Panc1 (cell line): ENCODE measurements at places on chromosomes 11 and 22. TPM values are rescaled to one million over a fixed set of nuclear protein-coding genes. Genes with fewer than 3 reads are reported as not detected.

Gene MS4A6A
- not detected for total RNA-seq

Gene TRIM48
- not detected for total RNA-seq

Gene STX3
- 34.8 TPM for total RNA-seq

Gene CRYBB2
- 0.39 TPM for total RNA-seq

Gene TMEM191C
- total RNA-seq = 2.9 TPM

Gene C11orf98
- total RNA-seq = 96.7 TPM

Gene HTR3B
- total RNA-seq = not detected

GRCh38 chr11:61294717-61295595, at the start of gene VWCE:
Gene VWCE, minus strand, starts transcription at chr11:61295316. Its CDS starts 279 bp downstream, at chr11:61295037.
- no peak for DNase-seq

DNA sequence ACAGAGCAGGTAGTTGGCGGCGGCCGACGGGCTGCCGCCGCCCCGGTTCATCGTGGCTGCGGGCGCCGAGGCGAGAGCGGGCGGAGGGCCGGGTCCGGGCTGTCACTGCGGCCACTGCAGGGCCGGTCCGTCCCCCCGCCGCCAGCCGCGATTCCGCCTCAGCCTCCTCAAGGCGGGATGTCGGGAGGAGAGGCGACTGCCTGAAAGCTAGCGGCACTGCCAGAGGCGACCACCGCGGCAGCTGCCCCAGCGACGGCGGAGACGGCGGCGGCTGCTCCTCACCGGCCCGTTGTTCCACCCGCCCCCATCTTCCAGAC, 234 bp downstream of the SESN3 start:
- no peak for DNase-seq

GRCh38 chr11:71433648-71434450, 14.3 kb downstream of the DHCR7 start:
- DNase-seq = no peak

DNA sequence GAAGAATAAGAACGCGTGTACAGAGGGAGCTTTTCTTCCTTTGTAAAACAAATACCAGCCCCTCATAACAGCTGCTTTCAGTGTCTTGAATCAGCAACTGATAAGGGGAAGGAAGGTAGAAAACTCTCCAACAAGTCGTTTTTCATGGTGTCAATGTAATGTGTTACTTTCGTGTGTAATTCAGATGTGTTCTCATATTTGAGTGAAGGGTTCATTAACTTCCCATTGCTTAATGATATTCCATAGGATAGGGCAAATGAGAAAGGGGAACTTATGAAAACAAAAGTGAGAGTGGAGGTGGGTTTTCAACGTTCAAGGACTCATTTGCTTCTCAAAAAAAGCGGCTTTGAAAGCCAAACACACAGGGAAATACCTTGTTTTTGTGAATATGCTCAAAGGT, 452.1 kb downstream of the NTM start:
- no peak for DNase-seq

GRCh38 chr11:2120359-2121100, 18.7 kb downstream of the IGF2 start:
- no peak for DNase-seq

- DNase-seq = no peak
Measured at GRCh38 chr11:16605389-16605893, 133.0 kb upstream of the C11orf58 start.

DNA sequence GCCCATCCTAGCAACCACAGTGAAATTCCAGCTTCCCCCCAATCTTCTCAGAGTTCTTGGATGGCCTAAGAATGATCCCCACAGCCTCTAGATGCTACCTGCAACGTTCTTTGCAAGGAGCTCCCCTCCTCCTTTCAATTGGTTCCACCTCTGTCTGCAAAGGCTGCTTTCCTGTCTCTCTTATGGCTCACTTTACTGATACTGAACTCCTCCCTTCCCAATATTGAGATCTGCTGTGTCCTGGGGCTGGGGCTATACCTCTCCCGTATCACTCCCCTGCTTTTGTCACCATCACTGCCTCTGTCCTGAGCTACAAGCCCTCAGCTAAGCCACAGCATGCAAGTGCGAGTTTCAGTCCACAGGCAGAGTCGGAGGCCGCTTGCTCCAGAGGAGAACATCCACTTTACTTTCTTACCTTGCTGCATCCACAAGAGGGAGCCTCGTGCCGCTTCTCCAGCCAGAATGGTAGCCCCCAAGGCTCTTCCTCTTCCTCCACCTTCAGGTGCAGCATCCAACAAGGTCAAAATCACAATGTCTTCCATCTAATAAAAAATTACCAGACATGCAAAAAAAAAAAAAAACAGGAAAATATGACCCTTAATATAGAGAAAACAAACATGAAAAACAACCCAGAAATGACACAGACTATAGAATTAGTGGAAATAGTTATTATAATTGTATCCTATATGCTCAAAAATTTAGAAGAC, 48.6 kb upstream of the TMEM45B start:
- DNase-seq = no peak

DNA sequence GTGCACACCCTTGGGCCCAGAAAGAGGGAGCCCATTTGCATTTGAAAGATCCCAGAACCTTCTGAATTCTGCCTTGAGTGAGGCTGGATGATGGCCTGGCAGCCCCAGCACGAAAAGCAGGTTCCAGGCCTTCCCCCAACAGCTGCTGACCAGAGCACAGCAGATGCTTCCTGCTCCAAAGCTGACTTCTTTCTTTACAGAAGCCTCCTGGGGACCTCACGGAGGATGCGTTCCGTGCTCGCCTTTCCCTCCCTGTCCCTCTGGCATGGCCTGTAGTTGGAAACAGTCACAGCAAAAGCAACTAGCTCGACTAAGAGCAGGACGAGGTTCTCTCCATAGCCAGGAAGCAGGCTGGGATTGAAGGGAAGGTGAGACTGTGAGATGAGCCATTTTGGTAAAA, 107.7 kb upstream of the B3GAT1 start:
- no peak for DNase-seq

DNA sequence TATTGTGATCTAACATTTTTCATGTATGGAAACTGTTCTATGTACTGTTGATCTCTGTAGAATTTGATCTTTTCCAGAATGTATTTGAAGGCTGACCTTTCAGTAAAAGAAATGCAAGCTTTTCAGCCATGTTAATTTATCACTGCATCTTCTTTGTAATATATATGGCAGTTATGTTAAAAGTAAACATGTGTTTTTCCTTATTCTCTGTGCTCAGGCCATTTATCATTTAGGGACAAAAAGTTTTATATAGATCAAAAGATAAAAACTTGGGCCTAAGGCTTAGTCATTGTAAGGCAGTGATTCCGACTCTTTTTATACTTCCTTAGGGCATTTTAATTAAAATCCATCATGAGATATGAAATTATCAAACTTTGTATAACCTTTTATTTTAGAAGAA, 48.7 kb downstream of the KDM2A start:
- DNase-seq = no peak

- DNase-seq = no peak
Measured at GRCh38 chr22:19680287-19680881, 33.9 kb upstream of the SEPTIN5 start.

DNA sequence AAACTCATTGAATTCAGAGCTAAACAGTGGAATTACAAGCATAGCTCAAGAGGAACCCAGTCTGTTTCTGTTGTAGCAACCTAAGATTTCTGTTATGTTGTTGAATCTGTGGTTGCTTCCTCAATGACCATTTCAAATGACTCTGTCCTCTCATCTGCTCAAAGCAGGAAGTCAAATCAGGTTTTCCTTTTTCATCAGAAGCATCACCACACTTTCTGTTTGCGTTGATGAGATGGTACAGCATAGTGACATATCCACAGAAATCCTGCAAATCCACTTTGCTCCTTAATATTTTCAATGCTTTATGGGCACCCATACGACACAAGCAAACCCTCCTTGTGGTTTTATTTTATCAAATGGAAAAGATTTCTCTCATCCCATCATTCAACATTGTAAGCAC, 12.6 kb upstream of the UCP2 start:
- no peak for DNase-seq

DNA sequence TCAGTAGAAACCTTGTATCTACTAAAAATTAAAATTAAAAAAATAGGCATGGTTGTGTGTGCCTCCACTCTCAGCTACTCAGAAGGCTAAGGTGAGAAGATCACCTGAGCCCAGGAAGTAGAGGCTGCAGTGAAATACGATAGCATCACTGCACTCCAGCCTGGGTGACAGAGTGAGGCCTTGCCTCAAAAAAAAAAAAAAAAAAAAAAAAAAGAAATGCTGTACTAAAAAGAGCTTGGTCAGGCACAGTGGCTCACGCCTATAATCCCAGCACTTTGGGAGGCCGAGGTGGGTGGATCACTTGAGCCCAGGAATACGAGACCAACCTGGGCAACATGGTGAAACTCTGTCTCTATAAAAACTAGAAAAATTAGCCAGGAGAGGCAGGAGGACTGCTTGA, 36.5 kb downstream of the SBF2 start:
- no peak for DNase-seq

DNA sequence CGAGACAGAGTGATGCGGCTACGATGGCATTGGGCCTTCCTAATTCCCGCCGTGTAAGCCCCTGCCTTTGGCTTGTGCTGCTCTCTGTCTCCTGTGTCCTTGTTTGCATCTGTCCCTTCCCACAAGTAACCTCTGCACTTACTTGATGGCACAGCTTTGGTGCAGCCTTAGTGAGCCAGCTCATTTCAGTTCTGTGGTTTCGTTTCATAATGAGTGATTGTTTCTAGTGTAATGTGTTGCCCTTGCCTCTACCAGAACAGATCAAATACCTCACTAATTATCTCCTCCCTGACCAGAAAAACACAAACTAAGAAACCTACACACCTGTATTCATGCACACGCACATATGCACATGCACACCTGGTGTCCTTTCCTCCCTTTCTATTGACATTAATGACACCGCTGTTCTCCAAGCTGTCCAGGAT, 58.8 kb downstream of the GRK3 start:
- no peak for DNase-seq

- DNase-seq = no peak
Measured at GRCh38 chr11:79959318-79959717, 518.5 kb upstream of the TENM4 start.

- no peak for DNase-seq
Measured at GRCh38 chr22:48397531-48398180, 1430.0 kb downstream of the BRD1 start.

- DNase-seq = no peak
Measured at GRCh38 chr22:19788661-19789225, 28.2 kb downstream of the TBX1 start.

DNA sequence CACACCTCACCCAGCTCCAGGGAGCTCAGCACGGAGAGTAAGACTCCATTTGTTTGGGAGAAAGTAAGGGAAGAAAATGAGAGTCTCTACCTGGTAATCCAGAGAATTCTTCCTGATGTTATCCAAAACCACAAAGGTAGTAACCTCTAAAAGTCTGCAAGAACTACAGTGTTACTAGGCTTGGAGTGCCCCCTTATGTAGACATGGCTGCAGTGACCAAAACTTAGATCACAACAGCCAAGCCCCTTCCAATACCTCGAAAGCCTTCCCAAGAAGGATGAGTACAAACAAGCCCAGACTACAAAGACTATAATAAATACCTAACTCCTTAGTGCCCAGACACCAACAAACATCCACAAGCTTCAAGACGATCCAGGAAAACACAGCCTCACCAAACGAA, 4.9 kb downstream of the UBE2L6 start:
- DNase-seq = no peak

DNA sequence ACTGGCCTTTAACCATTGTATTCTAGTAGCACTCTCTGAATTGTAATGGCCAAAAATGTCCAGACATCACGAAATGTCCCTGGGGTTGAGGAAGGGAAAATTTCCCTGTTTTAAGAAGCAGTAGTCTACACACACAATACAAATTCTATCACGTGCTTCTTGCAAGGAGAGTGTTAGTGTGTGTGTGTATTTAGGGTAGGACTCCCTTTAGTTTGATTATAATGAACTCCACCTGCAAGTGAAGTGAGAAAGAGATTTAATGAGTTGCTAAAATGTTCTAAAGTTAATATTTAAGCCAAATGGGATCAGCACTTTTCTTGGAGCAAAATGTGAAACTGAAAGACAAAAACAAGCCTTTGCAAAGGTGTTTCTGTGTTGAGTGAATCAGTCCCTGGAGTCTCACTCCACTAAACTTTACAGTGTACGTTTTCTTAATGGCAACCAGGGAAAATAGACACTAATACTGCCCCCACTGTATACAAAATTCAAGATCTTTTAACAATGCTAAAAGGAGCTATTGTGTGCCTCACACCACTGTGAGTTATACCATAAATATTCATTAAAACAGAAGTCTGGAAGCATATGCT, 590.3 kb upstream of the TENM4 start:
- no peak for DNase-seq

DNA sequence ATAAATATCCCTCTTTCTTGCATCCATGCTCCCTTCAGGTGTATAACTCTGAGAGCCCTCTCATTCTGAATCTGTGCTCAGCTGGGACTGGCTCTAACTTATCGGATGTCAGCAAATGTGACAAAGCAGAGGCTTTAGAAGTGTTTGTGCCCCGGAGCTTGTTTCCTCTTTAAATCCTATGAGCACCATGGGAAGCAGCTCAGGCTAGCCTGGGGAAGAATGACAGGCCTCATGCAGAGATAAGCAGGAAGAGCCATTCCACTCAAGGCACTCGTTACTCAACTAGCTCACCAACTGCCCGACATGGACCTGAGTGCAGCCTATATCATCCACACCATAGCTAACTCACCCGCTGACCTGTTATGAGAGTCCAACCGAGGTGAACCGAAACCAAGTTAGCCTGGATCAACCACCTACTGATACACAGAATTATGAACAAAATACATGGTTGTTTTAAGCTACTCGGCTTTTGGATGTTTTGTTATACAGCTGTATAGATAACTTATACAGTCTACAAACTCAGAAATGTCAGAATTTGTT, 990.7 kb downstream of the NTM start:
- no peak for DNase-seq

GRCh38 chr11:61127991-61128390, 25.7 kb downstream of the CD5 start:
- no peak for DNase-seq

DNA sequence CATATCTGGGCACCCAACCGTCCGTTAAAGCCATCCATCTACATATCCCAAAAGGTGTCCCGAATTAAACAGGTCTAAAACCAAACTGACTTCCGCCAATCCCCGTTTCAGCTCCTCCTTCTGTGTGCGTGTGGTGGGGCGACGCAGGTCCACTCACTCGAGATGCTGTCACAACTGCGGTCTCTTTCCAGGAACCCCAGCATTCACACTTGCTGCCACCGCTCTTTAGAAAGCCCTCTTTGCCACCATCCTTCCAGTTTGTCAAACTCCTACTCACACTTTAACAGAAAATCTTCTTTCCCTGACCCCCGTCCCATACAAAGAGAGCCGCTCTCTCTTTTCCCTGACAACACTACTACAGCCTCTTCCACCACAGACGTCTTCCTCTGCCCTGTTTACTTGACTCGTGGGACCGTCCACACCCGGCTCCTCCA, 467 bp downstream of the ESS2 start:
- DNase-seq = no peak

- no peak for DNase-seq
Measured at GRCh38 chr11:1942558-1943260, 4.4 kb upstream of the MRPL23 start.

GRCh38 chr11:96082002-96082899, 158.3 kb upstream of the MTMR2 start:
- no peak for DNase-seq

- DNase-seq = no peak
Measured at GRCh38 chr22:22578702-22579424, 19.8 kb upstream of the PRAME start.
